ENCODE measurements at places on chromosomes 11 and 22. TPM values are rescaled to one million over a fixed set of nuclear protein-coding genes. Genes with fewer than 3 reads are reported as not detected.

- no peak overlapping the region for H3K4me3 ChIP-seq
- H3K36me3 ChIP-seq, result no peaks in the 10 kb centered on the region
- H3K27ac ChIP-seq, result no peak overlapping the region
- peaks cover 10% of the 10 kb centered on the region for H3K4me1 ChIP-seq
These were observed 18.1 kb upstream of the RFPL2 start for GRCh38 chr22:32222991-32223390.

GRCh38 chr22:49427941-49428340 is 399.7 kb downstream of the BRD1 start:
- no peak overlapping the region for H3K27ac ChIP-seq
- peaks cover 46% of the 10 kb centered on the region for H3K27me3 ChIP-seq
- no peak for DNase-seq
- H3K4me1 ChIP-seq, result no peaks in the 10 kb centered on the region
- no peaks in the 10 kb centered on the region for H3K36me3 ChIP-seq

DNA sequence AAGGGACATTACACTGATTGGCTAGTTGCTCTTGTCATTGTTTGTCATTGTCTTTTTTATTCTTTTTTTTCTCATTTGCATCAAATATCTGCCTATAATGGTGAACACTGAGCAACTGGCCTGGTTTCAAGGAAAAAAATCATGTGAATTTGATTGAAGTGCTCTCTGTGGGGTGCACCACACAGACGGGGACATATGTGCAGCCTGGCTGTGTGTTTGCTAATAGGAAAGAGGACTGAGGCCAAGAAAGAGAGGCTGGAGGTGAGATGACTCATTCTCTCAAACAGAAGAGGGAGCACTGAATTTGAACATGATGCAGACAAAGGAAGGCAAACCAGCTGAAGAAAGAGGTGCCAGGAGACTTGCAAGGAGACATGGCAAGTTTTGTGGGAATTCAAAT is 684.9 kb upstream of the CCDC90B start:
- DNase-seq, result no peak
- H3K27me3 ChIP-seq, result no peaks in the 10 kb centered on the region
- H3K27ac ChIP-seq, result peak overlapping the region; percentile 6
- H3K4me3 ChIP-seq, result no peak overlapping the region
- peaks cover 21% of the 10 kb centered on the region for H3K4me1 ChIP-seq

DNA sequence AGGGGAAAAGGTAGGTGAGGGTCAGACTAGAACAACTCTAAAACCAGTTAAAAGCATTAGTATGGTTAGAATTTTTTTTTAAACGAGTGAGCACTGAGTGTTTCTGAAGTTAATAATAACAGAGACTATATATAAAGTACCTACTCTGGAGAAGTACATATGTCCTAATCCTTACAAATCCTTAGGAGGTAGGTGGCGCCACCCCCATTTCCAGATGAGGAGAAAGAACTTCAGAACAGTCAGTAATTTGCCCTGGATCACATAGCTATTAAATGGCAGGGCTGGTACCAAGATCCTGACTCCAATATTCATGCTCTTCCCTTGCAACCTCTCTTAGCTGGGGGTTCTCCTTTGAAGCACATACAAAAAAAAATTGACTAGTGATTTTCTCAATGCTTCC is 80.5 kb downstream of the CLPB start:
- H3K27me3 ChIP-seq, result no peaks in the 10 kb centered on the region
- H3K4me3 ChIP-seq, result no peak overlapping the region
- H3K27ac ChIP-seq, result no peak overlapping the region

- H3K27ac ChIP-seq, result no peak overlapping the region
- no peak overlapping the region for H3K4me3 ChIP-seq
- H3K27me3 ChIP-seq, result no peaks in the 10 kb centered on the region
- DNase-seq, result no peak
- H3K4me1 ChIP-seq, result peaks cover 22% of the 10 kb centered on the region
These were observed 30.9 kb downstream of the MICAL2 start for GRCh38 chr11:12141283-12141682.

DNA sequence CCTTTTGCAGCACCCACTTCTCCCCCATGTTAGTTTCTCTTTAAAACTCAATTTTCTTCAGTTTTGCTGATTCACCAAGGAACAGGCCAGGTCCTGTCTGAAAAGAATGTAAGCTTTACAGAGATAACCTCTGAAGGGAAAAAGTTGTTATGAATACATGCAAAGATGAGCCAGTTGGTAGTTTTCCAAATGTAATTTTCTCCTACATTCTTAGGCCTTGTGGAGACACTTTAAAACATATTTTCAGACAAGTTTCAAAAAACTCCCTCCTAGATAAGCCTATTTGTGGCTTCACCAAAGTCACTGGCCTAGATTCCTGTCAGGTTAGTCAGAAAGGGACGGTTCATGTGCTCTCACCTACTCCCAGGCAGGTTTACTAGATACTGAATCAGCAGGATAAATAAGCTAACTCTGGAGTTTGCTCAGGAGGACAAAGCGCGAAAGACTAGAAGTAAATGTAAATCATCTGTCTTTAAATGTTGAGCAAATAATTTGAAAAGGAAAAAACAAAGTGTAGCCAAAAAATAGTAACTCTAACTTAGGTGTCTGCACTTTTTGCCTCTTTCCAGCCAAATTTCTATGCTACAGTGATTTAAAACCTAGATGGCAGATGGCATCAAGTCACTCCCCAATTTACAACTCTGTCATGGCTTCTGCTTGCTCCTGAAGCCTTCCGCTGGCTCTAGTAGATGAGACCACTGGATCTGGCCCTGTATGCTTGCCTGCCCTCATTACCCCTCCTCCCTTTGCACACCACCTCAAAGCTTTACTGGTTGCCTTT is 4.9 kb upstream of the ATP6V1E1 start:
- H3K36me3 ChIP-seq, result no peaks in the 10 kb centered on the region
- no peaks in the 10 kb centered on the region for H3K27me3 ChIP-seq
- no peak overlapping the region for H3K27ac ChIP-seq
- no peak for DNase-seq
- peak overlapping the region; percentile 29 for H3K4me3 ChIP-seq
- H3K4me1 ChIP-seq, result peaks cover 18% of the 10 kb centered on the region

- H3K36me3 ChIP-seq, result peaks cover 10% of the 10 kb centered on the region
- DNase-seq, result no peak
- H3K27ac ChIP-seq, result no peak overlapping the region
- peaks cover 9% of the 10 kb centered on the region for H3K4me1 ChIP-seq
- H3K4me3 ChIP-seq, result no peak overlapping the region
These were observed 5.5 kb downstream of the RPS6KA4 start for GRCh38 chr11:64364435-64364834.

- H3K4me3 ChIP-seq, result no peak overlapping the region
- peaks cover 11% of the 10 kb centered on the region for H3K4me1 ChIP-seq
- no peaks in the 10 kb centered on the region for H3K36me3 ChIP-seq
- H3K27ac ChIP-seq, result no peak overlapping the region
These were observed 77.5 kb upstream of the BID start for GRCh38 chr22:17851759-17852158.

GRCh38 chr11:131331546-131331945 is 38.9 kb upstream of the NTM start:
- H3K4me1 ChIP-seq, result no peaks in the 10 kb centered on the region
- H3K4me3 ChIP-seq, result no peak overlapping the region
- no peak for DNase-seq
- no peaks in the 10 kb centered on the region for H3K27me3 ChIP-seq
- no peak overlapping the region for H3K27ac ChIP-seq

SAA1 gene
- total RNA-seq, result not detected

C11orf24 gene
- 54.2 TPM for total RNA-seq

CBLIF gene
- not detected for total RNA-seq

CCDC88B gene
- total RNA-seq, result 0.91 TPM

CD151 gene
- 108 TPM for total RNA-seq

All from neural crest cell (in vitro differentiated cells).